ENCODE measurements at places on chromosomes 16 and 17.

GRCh38 chr16:4647644-4647980 is 23.0 kb downstream of the MGRN1 start:
- DNase-seq: no peak

- no peak for DNase-seq
Observed at GRCh38 chr17:8056232-8056975, 17.5 kb downstream of the ALOX15B start.

- no peak for DNase-seq
Observed at GRCh38 chr16:50741225-50741780, 583 bp upstream of the CYLD start.

GRCh38 chr17:556431-556995 is 158.1 kb downstream of the VPS53 start:
- DNase-seq: no peak

DNA sequence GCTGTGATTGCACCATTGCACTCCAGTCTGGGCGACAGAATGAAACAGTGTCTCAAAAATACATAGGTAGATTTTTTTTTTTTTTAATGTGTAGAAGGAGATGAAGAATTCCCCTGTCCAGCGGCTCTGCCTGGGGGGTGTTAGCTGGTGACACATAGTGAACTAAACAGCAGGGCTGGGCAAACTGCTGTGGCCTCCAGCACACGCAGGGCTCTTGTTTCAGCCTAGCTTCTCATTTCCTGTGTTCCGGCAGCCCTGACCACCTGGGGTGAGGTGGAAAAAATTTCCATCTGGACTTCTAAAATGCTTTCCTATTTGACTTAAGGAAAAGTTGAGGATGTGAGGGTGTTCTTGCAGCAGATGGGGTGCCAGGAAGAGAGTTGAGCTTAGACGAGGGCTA is 33.3 kb upstream of the RGS9 start:
- DNase-seq: no peak

DNA sequence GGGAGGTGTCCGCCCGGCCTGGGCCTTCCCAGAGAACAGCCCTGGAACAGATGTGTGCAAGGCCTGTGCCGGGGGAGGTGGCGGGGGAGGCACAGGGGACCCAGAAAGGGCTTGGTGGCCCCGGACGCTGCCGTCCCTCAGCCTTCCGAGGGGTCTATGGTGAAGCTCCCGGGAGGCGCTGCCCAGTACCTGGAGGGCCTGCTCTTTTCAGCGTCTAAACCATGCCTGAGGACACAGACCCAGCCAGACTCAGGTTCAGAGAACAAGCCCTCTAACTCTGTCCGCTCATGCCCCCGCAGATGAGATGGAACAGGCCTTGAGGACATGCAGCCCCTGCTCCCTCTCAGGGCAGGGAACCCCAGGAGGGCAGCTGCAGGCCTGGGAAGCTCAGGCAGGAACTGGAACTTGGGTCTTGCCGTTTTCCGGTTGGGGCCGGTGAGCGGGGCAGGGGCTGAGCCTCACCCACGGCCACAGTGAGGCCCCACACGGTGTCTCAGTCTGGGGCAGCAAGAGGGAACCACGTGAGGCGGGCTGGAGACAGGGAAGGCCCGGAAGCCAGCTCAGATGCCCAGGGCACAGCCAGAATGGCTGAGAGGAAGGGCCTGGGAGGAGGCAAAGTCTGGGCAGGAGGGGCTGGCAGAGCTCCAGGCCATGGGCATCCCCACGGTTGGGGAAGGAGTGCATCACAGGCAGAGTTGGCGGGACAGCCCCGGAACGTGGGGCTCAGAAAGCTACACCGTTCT is 12.5 kb downstream of the SLC16A3 start:
- DNase-seq: peak; percentile 12

GRCh38 chr16:54591816-54592246 is 305.2 kb upstream of the IRX3 start:
- no peak for DNase-seq

DNA sequence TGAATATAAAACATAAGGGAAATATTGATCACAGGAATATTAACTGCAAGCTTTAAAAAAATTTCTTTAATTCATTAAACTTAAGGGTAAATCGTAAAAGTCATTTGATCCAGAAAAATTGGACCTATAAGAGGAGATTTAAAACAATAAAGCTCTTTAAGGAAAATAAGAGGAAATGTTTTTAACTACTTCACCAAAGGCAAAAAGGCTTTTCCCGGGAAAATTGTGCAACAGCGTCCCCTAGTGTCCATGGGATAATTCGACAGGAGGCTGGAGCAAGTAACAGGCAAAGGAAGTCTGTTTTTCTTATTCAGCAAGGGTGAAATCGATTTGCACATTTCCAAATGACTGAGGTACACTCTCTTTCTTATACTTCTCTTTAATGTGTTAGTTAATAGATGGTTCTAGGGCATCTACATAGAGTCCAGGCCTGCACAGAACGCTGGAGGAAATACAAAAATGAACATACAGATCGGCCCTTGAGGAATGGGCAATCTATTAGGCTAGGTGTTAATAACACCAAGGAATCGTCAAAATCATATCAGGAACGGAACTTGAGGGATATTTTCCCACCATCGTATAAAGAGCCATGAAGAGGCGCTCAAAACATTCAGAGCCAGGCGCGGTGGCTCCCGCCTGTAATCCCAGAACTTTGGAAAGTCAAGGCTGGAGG is 61.4 kb downstream of the ZNF18 start:
- peak; percentile 39 for DNase-seq

DNA sequence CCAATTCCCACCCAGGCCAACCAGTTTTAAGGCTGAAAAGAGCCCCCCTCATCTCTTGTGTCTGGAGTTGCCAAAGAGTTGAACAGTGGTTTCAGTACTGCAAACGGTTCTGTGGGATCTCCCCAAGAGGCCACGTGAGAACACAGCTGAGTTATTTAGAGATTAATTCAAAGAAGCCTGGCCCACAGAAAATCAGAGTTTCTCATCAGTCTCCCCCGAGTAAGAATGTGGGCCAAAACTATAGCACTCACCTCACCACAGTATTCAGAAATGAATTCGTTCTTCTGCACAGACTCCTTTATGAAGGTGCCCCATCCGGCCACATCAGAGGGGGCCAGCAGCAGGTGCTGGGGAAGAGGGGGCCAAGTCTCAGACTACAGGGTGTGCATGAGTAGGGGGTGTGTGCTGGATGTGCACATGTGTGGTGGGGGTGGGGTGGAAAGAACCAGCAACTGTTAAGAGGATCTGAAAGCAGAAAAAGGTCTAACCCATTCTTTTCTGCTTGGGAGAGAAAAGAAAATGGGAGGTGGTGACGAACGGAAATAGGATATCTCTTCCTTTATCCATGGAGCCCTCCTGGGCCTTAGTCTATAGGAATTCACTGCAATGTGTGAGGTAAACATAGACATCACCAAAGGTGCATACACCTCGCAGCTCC is 22.6 kb downstream of the CNTNAP1 start:
- no peak for DNase-seq

DNA sequence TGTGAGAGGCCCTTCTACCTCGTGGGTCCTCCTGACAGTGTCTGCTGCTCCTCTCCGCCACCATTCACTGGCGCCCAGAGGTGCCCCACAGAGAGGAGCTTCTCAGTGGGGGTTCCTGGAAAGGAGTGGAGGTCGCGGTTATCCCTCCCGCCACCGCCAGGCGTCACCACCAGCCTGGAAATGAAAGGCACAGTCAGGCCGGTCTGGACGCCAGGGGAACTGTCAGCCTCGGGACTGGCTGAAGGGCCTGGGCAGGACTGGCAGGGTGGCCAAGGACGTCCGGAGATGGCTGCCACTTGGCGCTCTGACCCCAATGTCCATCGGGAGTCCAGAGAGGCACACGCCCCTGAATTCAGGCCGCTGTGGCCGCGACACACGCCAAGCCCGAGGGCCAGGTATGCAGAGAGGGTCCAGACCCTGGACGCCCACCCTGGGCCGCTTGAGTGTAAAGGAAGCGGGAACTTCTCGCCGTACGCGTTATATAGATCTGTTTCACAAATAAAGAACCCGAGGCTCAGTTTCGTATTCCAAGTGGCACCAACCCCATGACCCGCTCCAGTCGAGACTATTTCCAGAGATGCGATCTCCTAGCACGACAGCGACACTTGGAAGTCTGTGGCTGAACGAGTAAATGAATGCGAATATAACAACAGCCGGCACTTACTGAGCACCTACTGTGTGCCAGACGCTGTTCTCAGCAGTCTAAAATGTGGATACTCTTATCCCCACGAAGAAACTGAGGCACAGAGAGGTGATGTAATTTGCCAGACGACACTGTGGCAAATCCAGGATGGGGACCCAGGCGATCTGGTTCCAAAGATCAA is 7.6 kb upstream of the NXPH3 start:
- DNase-seq: peak; percentile 76

DNA sequence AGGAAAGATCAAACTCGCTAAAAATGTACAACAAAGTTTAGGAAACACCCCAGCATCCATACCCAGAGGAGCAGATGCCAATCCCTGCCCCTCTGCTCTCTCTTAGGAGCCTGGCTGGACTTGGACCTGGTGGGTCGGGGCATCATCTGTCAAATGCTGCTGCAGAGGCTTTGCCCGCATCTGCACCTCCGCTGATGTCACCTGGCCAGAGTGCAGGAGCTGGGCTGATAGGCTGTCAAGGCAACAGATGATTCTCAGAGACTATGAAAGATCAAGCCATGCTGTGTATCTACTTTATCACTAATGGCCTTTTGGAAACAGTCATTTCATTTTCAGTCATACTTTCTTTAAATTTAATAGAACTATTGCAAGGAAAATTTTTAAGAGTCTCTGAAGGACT is 15.9 kb upstream of the LCMT1 start:
- DNase-seq: no peak

GRCh38 chr17:81418710-81419318 is 23.6 kb downstream of the BAHCC1 start:
- no peak for DNase-seq

- DNase-seq: no peak
Observed at GRCh38 chr17:2795441-2796163, 636 bp upstream of the RAP1GAP2 start.

DNA sequence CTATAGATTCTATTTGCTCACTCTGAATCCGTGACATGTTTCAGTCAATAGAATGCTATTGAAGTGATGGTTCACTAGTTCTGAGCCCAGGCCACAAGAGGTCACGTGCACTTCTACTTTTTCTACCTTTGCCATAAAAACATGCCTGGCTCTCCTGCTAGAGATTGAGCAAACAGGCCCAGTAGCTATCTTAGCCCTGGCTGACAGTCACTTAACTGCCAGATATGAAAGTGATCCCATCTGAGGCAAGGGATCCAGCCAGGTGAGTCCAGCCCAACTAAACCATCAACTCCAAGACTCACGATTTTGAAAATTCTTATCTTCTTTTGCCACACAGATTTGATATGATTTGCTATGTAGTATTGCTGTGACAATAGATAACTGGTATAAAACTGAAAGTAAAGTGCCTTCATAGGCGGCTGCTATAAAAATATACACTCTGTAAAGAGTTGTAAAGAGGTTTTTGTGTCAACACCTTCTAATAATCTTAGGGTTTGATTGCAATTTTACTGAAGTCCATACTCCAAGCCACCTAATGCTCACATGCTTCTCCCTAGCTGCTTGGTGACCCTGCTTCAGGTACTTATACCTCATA is 937.7 kb upstream of the SOX9 start:
- DNase-seq: no peak

DNA sequence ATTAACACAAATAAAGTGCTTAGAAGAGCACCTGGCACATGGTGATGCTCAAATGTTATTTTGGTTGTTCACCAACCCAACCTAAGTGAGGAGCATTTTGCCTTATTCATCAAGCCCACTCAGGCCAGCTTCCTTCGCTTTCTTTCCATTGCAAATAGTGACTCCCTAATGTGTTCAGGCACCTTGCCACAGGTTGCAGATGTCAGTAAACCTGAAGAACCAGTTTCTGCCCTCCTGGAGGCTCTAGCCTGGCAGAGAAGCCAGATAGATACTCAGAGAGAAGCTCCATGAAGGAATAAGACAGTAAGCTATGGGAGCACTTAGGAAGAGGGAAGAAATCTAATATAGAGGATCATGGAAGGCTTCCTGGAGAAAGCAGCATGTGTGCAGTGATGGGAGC is 23.9 kb downstream of the GPR139 start:
- DNase-seq: no peak

- DNase-seq: no peak
Observed at GRCh38 chr17:66964930-66965800, 658 bp downstream of the CACNG4 start.

- no peak for DNase-seq
Observed at GRCh38 chr17:70314096-70314495, 144.8 kb downstream of the KCNJ2 start.

DNA sequence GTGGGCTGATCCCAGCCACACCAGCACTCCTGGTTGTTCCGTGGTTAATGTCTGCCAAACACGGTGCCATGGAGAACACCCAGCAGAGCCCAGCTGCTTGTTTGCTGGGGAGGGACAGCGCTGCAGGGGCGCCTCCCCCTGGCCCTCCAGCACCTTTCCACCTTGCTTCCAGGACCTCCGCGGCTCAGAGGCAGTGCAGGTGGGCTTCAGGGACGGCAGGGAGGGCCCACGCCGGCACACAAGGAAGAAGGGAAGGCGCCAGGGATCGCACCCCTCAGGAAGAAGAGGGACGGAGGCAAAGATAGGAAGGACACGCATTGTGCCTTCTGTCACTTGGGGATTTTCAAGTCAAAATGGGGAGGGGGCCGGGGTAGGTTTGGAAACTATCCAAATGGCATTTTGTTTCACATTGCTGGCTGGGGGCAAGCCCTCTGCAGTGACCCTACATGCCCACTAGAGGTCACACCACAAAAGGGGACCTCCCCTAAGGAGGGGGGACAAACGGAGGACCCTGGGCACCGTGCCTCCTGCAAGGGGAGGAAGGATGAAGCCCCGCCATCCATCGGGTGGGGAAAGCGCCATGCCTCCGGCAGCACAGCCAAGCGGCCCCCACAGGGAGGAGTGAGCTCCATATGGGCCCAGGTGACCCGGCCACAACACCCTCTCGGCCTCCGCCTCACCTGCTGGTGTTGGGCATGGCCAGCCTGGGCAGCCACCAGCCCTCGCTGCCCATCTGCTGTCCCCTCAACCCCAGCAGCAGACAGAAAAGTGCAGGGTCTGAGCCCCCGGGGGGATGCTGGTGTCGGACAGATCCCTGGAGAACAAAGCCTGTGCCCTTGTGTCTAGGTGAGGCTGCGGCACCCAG is 7.5 kb upstream of the C16orf95 start:
- DNase-seq: no peak

- peak; percentile 69 for DNase-seq
Observed at GRCh38 chr16:1408171-1408837, 6.2 kb downstream of the UNKL start.

DNA sequence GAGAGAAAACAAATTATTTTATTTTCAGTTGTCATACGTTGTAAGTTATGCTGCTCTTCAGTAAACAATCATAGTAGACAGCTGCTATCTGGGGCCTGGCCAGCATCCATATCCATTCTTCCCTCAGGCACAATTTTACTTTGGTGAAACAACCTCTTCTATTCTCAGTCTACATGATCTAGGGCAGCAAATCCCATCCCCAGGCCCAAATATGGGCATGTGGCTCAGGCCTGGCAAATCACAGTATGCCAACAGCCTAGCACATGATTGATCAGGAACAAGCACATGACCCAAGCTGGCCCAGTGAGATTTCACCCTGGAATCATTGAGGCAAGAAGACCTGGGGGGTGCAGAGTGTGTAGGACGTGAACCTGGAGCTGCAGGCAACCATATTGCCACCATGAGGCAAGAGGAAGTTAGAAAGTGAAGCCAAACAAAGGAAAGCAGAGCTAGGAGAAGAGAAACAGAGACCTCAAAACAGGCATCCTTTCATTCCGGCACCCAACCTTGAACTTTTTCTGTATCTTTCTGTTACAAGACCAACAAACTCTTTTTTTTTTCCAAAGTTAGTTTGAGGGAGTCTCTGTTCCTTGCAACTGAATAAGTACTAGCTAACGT is 10.3 kb upstream of the ABCC12 start:
- DNase-seq: no peak
